ENCODE measurements at places on chromosomes 4 and X.

DNA sequence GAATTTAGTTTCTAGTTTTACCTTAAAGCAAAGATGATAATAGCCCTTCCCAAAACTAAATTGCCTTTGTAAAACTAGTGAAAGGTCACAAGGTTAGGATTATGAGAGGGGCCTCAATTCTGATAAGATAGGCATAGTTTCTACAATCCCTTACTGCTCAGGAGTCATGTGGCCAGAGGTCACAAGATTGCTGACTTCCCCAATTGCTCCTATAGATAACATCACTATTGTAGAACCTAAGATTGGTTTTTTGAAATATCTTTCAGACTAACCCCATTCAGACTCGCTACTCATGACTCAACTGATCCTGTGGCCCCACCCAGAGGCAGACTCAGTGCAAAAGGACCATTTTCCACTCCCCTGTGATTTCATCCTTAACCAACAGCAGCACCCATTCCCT, 70.3 kb downstream of the SCD5 start:
- DNase-seq, result no peak

DNA sequence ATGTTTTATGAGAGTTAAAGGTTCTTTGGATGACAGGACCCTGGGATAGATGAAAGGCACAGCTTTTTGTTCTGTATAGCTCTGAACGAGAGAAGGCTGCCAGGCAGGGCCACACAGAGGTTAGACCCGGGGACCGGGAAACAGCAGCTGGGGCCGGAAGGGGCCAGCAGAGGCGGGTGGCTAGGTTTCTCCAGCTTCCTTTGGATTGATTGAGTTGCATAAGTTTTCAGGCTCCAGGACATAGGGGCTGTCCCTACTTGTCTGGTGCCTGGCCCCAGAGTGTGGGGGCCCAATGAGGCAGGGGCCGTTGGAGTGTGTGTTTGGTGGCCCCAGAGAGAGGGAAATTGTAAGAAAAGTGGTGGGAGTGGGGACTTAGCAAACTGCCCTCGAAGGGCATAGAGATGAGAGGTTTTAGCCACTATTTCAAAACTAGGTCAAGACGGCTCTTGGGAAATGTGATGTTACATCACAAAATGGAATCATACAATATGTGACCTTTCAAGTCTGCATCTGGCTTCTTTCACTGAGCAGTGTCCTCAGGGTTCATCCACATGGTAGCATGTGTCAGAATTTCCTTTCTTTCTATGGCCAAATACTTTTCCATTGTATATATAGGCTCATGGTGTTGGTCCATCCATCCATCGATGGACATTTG, 3.7 kb downstream of the ZFP92 start:
- no peak for DNase-seq

DNA sequence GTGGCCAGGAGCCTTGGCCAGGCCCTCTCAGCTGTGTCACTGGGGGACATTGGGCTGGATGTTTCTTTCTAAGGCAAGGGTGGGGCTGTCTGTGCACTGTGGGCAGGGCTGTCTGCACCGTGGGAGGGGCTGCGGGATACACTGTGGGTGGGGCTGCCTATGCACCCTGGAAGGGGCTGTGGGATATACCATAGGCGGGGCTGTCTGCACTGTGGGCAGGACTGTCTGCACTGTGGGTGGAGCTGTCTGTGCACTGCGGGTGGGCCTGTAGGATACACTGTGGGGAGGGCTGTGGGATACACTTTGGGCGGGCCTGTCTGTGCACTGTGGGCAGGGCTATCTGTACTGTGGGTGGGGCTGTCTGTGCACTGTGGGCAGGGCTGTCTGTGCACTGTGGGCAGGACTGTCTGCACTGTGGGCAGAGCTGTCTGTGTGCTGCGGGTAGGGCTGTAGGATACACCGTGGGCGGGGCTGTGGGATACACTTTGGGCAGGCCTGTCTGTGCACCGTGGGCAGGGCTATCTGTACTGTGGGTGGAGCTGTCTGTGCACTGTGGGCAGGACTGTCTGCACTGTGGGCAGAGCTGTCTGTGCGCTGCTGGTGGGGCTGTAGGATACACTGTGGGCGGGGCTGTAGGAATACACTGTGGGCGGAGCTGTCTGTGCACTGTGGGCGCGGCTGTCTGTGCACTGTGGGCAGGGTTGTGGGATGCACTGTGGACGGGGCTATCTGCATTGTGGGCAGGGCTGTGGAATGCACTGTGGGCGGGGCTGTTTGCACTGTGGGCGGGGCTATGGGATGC, 31.1 kb downstream of the ACOX3 start:
- no peak for DNase-seq

DNA sequence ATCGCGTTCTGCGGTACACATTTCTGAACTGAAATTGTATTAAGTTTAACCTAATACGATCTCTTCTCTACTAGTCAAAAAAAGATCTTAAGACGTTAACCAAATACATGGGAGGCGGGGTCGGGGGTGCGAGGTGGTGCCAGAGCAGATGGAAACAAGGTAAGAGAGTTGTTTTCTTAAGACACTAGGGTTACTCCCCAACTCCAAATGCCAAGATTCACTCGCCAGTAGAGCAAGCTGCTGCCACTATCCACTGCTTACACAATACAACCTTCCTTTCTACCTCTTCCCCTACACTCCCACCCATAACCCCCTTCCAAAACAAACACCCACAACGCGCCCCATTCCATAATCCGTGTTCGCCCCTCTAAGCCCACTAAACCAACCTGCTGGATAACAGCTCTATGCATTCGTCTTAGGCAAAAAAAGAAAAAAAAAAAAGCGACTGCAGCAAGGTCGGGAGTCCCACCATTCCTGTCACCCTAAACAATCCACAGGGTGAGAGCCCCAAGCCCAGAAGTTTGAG, 1.3 kb downstream of the LCORL start:
- DNase-seq, result peak; percentile 7

GRCh38 chrX:50567636-50568035, 97.0 kb upstream of the DGKK start:
- DNase-seq, result no peak

DNA sequence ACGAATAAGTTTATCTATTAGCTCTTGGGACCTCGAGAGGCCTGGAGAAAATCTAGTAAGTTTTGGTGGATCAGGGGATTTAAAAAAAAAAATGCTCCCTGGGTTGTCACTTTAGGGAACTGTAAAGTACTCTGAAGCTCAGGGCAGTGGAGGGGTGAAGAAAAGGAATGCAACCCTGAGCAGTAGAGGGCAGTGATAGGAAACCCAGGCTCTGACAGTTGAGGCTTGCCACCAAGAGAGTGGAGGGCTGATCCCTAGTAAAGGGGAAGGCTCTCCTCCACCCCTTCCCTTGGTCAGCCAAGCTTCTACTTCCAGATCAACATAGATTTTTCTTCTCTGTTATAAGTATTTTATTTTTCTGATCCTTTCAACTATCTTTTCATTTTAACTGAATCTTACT, 73.1 kb downstream of the FBXO8 start:
- DNase-seq, result no peak

GRCh38 chr4:125681240-125681639, 366.5 kb downstream of the FAT4 start:
- no peak for DNase-seq

- no peak for DNase-seq
These were observed 78.8 kb upstream of the TMEM150C start for GRCh38 chr4:82640540-82640939.

DNA sequence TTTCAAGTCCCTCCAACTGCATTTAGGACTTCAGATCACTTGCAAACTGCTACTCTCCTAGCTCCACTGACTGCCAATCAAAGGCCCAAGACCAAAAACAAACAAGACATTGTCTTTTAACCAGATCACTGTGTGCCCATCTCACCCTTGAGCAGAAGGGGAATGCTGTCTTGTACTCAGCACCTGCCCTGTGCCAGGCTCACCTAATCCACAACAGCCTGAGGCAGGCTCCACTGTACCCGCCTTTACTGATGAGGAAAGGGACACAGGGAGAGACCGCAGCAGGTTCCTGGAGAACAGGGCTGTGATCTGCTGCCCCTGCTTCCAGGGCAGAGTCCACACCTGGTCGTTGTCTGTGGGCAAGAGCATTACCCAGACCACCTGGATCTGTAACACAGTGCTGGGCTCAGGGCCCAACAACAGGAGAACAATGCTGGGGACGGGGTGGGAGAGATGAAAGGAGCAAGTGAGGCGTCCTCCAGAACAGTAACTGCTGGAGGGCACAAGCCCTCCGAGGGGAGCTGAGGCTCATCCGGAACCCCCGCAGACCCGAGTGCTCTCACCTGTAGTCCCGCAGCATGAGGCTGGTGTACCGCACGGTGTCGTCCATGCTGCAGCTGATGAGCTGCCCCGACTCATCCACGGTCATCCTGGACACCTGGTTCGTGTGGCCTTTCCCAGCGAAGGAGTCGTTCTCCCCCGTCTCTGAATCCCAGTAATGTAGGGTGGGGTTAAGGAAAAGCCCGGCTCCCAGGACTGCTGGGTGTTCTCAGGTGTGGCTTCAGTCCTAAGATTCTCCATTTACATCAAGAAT, 33.9 kb downstream of the WDR1 start:
- no peak for DNase-seq

DNA sequence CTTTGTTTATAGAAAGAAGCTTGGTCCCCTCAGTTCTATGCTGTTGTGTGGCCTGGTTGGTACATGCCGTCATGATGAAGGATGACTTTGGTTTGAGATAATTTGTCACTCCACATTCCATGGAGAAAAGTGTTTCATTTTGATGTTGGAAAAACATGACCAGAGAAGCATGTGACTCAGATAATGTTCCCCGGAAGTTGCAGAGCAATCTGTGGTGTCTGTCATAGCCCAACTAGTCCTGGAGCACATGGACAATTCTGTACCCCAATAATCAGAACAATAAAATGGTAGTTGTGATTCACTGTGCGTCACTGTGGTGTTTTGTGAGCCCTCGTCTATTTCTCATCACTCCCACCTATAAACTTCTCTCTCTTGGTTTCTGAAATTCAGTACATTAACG, 85.1 kb downstream of the PDK3 start:
- no peak for DNase-seq

GRCh38 chr4:158181906-158182305, 9.1 kb upstream of the GASK1B start:
- no peak for DNase-seq

DNA sequence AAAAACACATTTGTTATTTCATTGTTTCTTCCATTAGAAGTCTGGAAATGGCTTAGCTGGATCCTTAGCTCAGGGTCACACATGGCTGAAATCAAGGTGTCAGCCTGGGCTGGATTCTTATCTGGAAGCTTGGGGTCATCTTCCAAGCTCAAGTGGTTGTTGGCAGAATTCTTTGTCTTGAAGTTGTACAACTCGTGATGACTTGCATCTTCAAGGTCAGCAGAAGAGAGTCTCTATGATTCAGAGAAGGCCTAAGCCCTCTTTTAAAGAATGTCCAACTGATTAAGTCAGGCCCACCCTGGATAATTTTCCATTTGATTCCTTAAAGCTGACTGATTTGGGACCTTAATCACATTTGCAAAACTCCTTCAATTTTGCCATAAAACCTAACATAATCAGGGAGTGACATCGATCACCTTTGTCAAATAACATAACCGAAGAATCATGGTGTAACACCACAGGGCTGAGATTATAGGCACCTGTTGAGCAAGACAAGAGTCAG, 22.1 kb downstream of the TMSB4X start:
- DNase-seq, result no peak

GRCh38 chr4:36099509-36099908, 144.8 kb downstream of the ARAP2 start:
- no peak for DNase-seq

DNA sequence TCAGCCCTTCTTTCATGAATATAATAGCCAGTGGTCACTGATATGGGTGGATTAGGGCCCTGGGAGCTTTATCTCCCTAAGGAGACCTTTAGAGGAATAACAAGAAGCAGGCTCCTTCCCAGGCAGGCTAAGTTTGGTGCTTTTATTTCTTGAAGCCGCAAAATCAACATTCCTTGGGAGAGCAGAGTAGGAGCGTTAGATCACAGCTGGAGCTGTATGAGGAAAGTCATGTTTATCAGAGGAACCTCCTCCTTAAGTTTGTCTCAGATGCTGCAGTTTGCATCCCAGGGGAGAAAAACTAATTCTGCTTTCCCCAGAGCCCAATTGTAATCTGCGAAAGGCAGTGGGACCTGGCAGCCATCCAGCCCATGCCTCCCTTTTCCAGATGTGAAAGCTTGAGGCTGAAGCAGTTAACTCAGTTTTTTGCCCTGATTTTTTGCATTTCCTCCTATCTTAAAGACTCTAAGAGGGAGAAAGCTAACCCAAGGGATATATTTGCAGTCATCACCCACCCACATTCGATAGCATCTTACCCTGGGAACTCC, 186.0 kb upstream of the FRMPD4 start:
- no peak for DNase-seq

GRCh38 chr4:677431-678293, 3.3 kb downstream of the MYL5 start:
- no peak for DNase-seq

DNA sequence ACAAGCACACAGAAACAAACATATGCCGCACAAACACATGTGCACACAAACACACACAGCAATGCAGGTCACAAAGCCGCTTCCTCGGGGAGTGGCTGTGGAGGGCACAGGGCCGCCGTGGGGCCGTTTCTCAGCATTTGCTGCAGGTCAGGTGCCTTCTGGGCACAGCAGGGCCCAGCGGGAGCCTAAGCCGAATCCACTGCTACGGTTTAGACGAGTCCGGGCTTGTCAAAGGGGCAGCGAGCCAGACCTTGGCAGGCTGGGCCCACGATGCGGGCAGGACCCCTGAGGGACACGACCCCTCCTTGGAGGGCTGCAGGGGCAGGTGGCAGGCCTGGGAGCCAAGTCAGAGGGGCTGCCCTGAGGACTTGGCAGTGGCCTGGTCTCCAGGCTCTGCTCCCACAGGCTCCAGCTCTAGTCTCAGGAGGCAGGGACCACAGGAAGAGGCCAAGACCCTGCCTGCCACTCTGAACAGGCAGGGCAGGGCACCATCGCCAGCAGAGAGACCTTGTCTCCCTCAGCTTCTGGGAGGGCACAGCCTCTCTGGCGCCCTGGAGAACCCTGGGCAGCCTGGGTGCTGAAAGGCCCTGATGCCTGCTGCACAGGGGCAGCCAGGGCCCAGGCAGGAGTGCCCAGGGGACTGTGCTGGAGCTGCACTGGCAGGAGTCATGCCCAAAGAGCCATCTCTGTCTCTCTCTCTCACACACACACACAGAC, 5.5 kb upstream of the ATP2B3 start:
- no peak for DNase-seq

- no peak for DNase-seq
These were observed 106.0 kb downstream of the KLHL8 start for GRCh38 chr4:87114245-87115062.

GRCh38 chr4:141195095-141195707, 25.5 kb upstream of the ZNF330 start:
- DNase-seq, result no peak

DNA sequence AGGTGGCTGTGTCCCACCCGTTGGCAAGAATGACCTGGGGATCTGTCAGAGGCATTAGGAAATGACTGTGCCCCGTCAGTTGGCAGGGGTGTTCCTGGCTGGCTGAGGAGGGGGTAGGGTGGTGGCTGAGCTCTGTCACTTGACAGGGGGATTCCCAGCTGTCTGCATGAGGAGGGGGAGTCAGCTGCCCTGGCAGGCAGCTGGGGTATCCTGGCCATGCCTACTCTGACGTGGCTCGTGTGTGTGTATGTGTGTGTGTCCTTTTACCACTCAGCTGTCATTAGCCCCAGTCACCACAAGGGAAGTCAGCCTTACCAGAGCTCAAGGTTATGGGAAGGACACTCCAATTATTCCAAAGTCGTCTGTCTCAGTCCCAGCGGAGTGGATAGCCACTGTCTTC, 93.2 kb downstream of the EFNB1 start:
- DNase-seq, result no peak
